ENCODE measurements at places on chromosomes 13 and 19.

DNA sequence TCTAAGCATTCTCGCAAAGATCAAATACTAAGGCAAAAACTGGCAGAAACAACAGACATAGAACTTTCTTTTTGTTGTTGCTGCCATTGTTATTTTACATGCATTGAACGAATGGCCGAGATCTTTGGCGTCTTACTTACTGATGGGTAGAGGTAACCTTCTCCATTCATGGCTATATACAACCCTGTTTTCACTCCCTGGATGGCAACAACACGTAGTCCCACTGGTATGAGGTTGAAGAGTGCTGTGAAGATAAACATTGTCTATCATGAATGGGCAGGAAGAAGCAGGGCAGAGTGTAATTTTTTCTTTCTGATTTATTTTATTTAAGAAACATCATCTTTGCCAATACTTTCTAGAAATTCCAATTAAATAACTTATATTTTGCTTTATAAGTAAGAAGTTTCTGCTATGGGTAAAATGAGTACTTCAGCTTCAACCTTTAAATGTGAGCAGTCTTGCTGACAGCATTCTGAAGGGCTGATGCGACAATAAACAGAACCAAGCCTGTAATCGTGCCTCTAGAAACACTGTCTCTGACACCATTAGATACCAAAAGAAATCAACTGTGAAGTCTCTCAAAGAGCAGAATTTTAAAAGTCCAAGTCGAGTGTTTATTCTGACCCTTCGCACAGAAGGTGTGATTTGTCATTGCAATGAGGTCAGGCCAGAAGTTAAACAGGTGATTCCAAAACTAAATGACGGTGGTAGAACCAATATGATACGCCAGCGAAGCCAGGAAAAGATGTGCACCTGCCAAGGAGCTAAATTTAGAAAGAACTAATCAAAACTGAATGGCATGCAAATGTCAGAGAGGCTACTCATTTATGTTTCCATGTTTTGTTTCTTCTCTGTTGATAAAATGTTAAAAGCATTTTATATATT is 416.4 kb downstream of the ITGBL1 start:
- DNase-seq = no peak

DNA sequence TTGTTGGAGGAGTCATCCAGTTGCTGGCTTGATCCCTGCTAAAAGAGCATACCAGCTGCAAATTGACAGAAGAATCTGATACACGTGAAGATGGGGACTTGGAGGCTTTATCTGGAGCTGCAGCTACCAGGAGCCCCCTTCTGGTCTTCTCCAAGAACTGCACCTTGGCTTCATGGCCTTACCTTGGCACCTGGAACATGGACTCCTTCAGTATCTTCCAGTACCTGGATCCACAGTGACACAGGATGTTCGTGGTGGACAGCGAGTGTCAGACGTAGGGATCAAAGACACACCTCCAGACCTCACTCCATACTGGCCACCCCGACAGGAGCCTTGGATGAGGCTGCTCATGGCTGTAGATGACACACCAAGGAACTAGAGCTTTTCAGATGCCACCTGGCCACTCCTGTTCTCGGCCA is 9.9 kb upstream of the ACSBG2 start:
- peak; percentile 47 for DNase-seq

DNA sequence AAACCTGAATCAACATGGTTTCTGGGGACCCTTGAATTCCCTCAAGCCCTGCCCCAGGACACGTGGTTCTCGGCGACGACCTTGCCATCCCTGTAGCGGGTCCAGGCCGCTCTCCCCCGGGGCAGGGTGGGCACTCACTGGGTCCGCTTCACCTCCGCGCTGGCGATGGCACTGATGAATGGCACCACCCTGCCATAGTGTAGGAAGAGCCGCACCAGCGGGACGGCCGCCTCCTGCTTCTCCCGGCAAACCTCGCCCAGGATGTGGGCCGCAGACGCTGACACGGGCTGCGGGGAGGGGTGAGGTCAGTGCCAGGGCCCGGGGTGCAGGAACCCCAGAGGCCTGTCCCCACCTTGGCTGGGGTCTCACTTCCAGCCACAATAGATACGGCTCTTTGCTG is 44.1 kb upstream of the C13orf46 start:
- no peak for DNase-seq

GRCh38 chr13:24042710-24043440 is 117.6 kb upstream of the SPATA13 start:
- DNase-seq = no peak
